ENCODE measurements at places on chromosomes 5 and 9. TPM values are rescaled to one million over a fixed set of nuclear protein-coding genes. Genes with fewer than 3 reads are reported as not detected.

Gene PCDHGA8
- 1.3 TPM for total RNA-seq

Gene S1PR3
- 1.2 TPM for total RNA-seq

Gene SPINK6
- total RNA-seq: not detected

Gene PCDHGA5
- 0.64 TPM for total RNA-seq

Gene SPATA31C1
- not detected for total RNA-seq

Gene DOCK8
- total RNA-seq: 0.34 TPM

Gene FGFR4
- 1.2 TPM for total RNA-seq

Gene GABRB2
- total RNA-seq: not detected

Gene TMEFF1
- 0.21 TPM for total RNA-seq

Gene HEMGN
- not detected for total RNA-seq

Gene C9
- total RNA-seq: not detected

Gene LCN15
- not detected for total RNA-seq

Gene SLC34A3
- total RNA-seq: under 0.01 TPM

Gene FIBCD1
- total RNA-seq: 0.14 TPM

Gene FANCC
- total RNA-seq: 5.8 TPM

Gene UNC5A
- total RNA-seq: not detected

Gene RECK
- 1.4 TPM for total RNA-seq

Gene IFNA4
- total RNA-seq: not detected

Gene OGN
- total RNA-seq: not detected

Gene ENTREP1
- total RNA-seq: 0.68 TPM

Gene SHB
- 17.1 TPM for total RNA-seq

Gene NUTM2G
- not detected for total RNA-seq

Gene MELK
- total RNA-seq: 9.0 TPM

Gene CDH9
- total RNA-seq: not detected

Gene CDC14B
- total RNA-seq: 18.4 TPM

Gene TAS2R1
- total RNA-seq: not detected

Gene KCNN2
- under 0.01 TPM for total RNA-seq

Gene GARNL3
- 3.4 TPM for total RNA-seq

Gene CAVIN4
- total RNA-seq: 0.43 TPM

Gene SLC35A4
- total RNA-seq: 53.9 TPM

Gene PFDN1
- total RNA-seq: 35.0 TPM

All from nasal cavity respiratory epithelium epithelial cell of viscerocranial mucosa (primary cell).